ENCODE measurements at places on chromosomes 16 and 17.

DNA sequence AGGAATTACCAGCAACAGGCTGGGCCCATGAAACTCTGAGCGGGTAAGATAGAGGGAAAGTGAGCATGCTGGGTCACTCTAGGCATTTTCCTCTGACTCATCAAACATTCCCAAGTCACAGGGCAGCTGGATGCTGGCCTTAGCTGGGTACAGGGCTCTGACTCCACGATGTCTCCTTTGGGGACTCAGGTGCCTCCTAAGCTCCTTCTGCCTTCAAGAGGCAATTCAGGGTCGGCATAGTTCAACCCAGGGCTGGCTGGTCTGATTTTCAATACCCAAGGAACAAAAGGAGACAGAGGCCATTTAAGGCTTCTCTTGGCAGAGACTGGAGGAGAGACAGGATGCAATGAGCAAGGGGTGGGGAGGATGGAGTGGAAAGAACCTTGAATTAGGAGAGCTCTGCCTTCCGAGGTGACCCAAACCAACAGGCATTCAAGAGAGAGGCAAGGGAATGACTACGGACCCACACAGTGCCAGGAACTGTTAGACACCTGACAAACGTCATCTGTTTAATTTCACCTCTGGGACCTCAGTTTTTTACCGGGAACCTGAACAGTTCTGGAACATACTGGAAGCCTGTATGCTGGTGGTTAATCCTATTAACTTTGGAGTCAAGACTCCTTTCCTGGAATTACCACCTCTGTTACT, 910 bp downstream of the WBP2 start:
- no peak for DNase-seq

DNA sequence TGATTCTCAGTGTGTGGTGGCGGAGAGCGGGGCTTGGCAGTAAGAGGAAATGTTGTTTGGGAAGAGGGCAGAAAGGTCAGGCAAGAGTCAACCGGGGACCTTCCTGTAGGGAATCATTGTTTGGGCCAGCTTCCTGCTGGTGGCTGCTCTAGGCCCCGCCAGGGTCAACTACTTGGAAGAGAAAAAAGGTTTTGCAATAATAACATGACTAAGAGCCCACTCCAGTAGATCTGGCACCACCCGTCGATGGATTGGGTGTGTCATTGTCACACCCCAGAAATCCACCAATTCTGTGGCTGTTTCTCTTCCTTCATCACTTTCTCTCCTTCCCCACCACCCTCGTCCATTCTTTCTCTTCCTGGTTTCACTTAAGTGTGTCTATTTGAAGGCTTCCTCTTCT, 4.2 kb upstream of the KRT24 start:
- no peak for DNase-seq

DNA sequence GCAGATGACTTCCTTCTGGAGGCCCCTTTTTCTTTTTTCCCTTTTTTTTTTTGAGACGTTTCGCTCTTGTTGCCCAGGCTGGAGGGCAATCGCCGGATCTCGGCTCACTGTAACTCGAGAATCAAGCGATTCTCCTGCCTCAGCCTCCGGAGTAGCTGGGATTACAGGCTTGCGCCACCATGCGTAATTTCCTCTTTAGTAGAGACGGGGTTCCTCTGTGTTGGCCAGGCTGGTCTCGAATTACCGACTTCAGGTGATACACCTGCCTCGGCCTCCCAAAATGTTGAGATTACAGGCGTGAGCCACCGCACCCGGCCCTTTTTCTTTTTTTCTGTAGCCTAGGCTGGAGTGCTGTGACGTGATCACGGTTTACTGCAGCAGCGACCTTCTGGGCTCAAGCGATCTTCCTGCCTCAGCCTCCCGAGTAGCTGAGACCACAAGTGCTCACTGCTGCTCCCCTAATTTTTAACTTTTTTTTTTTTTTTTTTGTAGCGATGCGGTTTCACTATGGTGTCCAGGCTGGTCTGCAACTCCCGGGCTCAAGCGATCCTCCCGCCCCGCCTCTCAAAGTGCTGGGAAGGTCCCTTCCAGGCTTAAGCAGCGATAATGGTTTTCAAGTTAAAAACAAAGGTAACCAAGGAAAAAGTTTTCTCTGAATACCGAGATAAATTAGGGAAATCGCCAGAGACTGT, 956 bp upstream of the IST1 start:
- no peak for DNase-seq

DNA sequence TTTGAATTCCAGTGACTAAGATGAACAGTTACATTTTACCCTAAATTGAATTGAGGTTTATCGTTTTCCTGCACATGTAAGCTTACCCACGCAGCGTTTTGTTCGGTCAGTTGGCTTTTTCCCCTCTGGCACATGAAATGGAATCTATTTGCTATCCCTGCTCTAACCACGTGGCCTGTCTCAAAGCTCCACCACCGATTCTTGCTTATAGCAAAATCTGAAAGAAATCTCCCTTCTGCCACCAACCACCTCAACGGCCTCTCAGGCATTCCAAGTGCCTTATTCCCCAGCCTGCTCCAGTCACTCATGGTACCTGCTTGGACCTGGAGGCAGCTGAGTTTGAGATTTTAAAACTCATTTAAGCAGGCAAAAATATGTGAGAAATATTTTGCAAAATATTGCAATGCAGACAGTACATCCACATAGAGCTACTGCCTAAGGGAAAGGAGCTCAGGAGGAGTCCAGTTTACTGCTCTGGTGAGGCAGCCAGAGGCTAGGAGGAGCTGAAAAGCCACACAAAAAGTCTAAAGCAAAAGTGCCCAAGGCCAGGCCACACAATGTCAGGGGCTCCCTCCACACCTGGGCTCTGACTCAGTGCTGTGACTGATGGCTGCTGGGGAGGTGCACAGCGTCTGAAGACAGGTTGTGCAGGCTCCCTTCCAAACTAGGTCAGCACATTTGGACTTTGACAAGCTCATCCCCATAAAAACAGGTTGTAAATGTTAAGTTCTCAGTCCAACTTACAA, 26.4 kb downstream of the ARHGAP17 start:
- DNase-seq: no peak

DNA sequence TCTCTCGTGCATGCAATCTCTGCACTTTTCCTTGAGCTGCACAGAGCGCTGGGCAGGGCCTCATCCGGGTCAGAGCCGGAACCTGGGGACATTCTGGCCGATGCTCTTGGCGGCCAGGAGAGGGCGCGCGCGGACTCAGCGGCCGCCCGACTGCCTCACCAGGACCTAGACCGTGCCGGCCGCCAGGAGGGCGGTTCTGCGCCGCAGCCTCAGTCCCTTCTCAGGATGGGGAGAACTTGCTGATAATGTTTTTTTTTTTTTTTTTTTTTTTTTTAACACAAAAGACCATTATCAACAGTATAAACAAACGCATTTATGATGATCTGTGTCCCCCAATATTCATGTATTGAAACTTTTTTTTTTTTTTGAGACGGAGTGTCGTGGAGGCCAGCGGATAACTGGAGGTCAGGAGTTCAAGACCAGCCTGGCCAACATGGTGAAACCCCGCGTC, 8.1 kb upstream of the FLYWCH2 start:
- peak; percentile 85 for DNase-seq

GRCh38 chr16:4612977-4613635, 1.6 kb downstream of the UBALD1 start:
- no peak for DNase-seq

DNA sequence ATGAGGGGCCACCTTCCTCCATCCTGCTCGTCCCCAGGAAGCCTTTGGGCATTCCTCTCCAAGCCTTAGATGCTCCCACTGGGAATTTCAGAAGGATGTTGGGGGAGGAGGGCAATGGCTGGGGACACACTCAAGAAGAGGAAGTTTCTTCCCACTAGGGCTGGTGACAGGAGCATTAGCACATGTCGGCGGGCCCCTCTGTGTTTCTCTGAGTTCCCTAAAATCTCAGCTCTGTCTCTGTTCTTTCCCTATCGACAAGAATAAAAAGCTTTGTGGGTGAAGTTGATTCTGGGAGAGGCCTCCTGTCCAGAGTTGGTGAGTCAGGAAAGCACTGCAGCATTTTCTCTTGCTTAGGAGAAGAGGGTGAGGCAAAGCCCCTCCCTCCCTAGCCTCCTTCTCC, 19.7 kb upstream of the C17orf107 start:
- no peak for DNase-seq

GRCh38 chr16:70433458-70434103, 5.3 kb downstream of the ST3GAL2 start:
- no peak for DNase-seq

DNA sequence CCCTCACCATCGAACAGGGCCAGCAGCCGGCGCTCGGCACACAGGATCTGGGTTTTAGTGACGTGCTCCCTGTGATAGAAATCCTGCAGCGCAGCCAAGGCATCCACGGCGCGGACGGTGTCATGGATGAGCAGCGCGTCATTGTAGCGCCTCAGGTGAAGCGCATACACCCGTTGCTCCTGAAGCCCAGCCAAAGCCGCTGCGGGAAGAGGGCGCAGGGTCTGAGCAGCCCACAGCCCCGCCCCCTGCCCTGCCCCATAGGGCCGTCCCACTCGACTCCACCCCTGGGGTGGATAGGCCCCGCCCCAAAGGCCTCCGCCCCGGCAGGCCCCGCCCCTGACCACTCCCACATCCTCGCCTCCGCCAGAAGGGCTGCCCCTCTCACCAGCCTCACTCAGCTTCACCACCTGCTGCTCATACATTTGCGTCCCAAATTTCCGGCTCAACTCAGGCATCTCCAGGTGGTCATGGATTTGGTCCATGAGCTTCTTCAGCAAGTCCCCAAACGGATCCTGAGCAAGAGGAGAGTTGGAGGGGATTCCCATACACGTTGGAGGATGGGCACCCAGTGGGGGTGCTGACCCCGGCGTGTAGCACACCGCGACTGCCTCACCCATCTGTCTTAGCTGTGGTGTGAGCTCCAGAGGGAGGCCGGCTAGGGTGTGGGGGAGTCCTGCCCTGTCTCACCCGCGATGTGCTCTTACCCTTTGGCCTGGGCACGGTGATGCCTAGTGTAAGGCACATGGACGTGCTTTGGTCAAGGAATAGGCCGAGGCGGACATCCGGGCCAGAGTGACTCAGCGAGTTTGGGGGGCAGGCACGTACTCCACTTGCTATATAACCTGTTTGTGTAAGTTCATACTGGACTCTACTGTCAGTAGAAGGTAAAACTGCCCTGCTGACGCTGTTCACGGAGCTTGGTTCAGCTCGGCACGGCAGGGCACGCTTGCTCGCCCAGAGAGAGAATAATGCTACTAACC, 4.6 kb downstream of the DHX58 start:
- peak; percentile 98 for DNase-seq

- DNase-seq: no peak
These were observed 226.8 kb downstream of the CPPED1 start for GRCh38 chr16:12576878-12577277.

- no peak for DNase-seq
These were observed 74.4 kb upstream of the SMIM36 start for GRCh38 chr17:55585629-55586028.

DNA sequence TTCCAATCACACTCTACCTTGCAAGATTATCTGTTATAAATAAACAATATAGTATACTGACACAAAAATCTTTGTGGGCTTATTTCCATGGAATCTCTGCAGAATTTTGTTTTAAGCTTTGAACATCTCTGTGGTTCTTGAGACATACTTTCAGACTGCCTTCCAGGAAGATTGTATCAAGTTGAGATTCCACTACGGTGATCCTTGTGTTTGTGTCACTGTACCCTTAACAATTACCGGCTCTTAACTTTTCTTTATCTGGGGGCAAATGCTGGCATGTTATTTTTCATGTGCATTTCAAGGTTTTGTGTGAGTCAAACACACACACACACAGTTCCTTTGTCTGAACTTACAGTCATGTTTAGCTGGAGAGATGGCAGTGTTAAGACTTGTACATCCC, 472.7 kb upstream of the HSBP1 start:
- DNase-seq: no peak

DNA sequence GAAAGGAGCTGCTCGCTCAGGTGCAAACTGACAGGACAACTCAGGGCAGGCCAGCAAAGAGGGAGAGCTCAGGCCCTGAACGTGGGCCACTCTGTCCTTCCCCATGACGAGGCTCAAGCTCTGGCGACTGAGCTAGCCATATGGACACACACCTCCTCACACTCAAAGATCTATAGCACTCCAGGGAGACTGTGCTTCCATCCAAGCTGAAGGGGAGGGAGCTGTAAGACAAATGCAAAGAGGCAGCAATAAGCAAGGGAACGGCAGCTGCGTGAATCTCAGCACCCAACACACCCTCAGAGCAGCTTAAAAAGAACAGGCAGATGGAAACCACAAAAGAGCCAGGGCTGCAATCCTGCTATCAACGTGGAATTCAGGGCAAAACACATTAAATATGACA, 13.5 kb downstream of the NUDT16L1 start:
- DNase-seq: no peak

DNA sequence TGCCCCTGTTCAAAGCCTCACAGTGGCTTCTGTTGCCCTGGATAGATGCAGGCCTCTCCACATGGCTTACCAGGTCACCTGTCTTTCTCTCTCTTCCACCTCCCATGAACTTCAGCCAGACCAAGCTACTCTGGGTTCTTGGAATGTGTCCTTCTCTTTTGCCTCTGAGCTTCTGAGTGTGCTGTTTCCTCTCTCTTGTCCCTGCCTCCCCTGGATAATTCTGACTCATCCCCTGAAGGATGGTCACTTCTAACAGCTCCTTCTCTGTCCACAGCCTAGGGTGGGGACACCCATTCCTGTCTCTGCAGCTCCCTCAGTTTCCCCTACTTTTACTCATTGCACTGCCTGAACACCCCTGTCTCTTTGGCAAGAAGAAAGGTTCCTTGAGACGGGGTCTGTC, 2.9 kb downstream of the GUCY2D start:
- no peak for DNase-seq

GRCh38 chr17:27106347-27106981, 187.4 kb upstream of the WSB1 start:
- no peak for DNase-seq

GRCh38 chr17:67386965-67387551, 10.0 kb downstream of the PITPNC1 start:
- DNase-seq: no peak

- DNase-seq: no peak
These were observed 72.2 kb downstream of the XPO6 start for GRCh38 chr16:28139530-28139929.

DNA sequence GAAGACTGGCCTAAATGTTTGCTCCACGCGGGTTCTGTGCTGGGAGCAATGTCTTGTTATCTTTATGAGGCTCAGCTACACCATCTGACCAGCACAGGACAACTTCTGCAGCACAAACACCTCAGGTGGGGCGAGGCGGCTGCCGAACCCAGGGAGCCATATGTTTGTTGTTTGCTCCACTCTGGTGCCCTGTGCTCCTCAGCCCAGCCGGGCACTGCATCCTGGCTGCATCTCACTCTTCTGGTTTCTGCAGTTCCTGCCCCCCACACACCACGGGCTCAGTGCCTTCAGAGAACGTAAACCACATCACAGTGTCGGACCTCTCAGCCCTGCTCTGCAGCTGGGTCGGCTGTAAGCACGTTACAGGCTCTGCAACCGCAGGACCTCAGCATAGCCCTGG, 32.4 kb downstream of the MXRA7 start:
- DNase-seq: no peak

GRCh38 chr16:78199325-78200022, 100.0 kb downstream of the WWOX start:
- no peak for DNase-seq

GRCh38 chr17:68695659-68696058, 94.5 kb upstream of the FAM20A start:
- DNase-seq: no peak
